ENCODE measurements at places on chromosomes 5 and 9. TPM values are rescaled to one million over a fixed set of nuclear protein-coding genes. Genes with fewer than 3 reads are reported as not detected.

KCNV2 gene
- total RNA-seq, result not detected

GRCh38 chr5:16857635-16858034 lies 78.5 kb downstream of the MYO10 start:
- no peak for DNase-seq

ELL2 gene
- total RNA-seq, result 124 TPM

STKLD1 gene
- total RNA-seq, result 0.87 TPM

CFAP157 gene
- 0.18 TPM for total RNA-seq

DMRTA1 gene
- total RNA-seq, result not detected

Measured in activated T-helper 2 cell treated with anti-CD3 and anti-CD28 coated beads, Interferon-gamma antibody, Interleukin-2, Interleukin-4, amounts not matched to agents 10 μg/mL and 5 μg/mL and 100 μg/mL, durations not matched to agents 14 hours and 24 hours and 36 hours (primary cell).